ENCODE measurements at places on chromosomes 2 and 18.

- DNase-seq, result no peak
These were observed 126.4 kb upstream of the MGAT5 start for GRCh38 chr2:134127496-134127895.

- DNase-seq, result no peak
These were observed 571.9 kb upstream of the CRIM1 start for GRCh38 chr2:35783723-35784122.

GRCh38 chr2:201758234-201758633 is 22.5 kb downstream of the ALS2 start:
- DNase-seq, result no peak

DNA sequence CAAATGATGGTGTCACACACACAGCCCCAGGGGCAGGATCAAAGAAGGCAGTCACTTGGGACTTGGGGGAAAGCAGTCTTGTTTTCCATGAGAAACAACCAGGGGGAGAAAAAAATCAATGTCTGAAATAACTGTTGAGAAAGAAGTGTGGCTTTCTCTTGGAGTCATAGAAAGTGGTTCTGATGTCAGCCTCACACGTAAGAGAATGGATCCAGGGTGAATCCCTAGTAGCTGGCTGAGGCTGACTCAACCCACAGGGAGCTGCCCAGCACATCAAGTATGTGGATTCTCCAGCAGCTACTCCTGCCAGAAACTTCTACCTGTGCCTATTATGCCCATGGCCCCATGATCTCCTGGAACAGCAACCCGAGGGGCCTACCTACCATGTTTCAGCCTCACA is 33.6 kb upstream of the ZBTB7C start:
- no peak for DNase-seq

GRCh38 chr2:239085201-239085992 is 237.5 kb downstream of the TWIST2 start:
- DNase-seq, result no peak

DNA sequence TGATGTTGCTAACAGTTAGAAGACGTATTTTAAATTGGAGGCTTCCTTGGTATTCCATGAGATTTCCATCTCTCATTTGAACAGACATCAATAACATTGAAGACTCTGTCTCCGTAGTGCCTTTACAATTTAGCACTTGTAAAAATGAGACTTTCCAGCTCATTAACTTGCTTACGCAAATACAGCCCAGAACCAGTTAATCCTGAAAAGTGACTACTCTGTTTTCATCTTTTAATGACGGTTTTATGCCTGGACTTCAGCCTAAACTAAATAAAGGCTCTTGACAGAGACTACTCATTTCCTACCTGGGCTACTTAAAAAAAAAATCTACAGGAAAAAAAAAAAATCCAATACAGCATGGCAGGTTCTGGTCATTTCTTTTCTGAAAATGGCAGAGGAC is 148.6 kb downstream of the LRATD1 start:
- DNase-seq, result no peak

DNA sequence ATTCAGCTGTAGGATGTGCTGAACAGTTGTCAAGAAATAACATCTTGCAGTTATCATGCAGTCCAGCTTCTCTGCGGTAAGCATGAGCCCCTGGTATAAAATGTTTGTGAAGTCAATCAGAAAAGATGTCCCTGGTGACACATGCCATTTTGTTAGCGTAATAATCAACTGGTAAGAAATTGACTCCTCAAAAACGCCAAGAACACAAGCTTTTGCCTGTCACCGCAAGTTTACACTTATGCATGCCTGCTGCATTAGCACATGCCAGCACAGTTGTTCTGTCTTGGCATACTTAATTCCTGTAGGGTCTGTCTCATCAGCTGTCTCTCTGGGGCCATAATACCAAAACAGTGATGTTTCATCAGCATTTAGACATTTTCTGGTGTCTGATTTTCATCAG is 524.8 kb upstream of the DSEL start:
- DNase-seq, result no peak

GRCh38 chr18:76941284-76941683 is 118.9 kb downstream of the ZNF236 start:
- no peak for DNase-seq

- no peak for DNase-seq
These were observed 43.3 kb downstream of the NFATC1 start for GRCh38 chr18:79438898-79439627.

- DNase-seq, result no peak
These were observed 591.3 kb upstream of the ZNF804A start for GRCh38 chr2:184006998-184007397.

DNA sequence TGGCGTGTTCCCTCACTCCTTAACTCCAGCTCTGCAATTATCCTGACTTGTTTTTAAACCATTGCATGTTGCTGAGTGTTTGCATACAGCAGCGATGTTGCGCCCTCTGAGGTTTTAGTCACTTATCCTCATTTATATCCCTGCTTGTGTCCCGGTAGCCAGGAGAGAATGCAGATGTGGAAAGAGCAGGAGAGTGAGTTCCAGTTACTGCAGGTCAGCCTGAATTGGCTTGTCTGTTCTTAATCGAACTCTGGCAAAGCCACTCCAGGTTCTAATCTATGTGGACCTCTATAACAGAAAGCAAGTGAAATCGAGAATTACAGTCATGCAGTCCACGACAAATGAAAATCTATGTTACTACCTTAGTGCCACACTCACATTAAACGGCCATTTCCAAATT is 295.1 kb upstream of the REV1 start:
- DNase-seq, result no peak

DNA sequence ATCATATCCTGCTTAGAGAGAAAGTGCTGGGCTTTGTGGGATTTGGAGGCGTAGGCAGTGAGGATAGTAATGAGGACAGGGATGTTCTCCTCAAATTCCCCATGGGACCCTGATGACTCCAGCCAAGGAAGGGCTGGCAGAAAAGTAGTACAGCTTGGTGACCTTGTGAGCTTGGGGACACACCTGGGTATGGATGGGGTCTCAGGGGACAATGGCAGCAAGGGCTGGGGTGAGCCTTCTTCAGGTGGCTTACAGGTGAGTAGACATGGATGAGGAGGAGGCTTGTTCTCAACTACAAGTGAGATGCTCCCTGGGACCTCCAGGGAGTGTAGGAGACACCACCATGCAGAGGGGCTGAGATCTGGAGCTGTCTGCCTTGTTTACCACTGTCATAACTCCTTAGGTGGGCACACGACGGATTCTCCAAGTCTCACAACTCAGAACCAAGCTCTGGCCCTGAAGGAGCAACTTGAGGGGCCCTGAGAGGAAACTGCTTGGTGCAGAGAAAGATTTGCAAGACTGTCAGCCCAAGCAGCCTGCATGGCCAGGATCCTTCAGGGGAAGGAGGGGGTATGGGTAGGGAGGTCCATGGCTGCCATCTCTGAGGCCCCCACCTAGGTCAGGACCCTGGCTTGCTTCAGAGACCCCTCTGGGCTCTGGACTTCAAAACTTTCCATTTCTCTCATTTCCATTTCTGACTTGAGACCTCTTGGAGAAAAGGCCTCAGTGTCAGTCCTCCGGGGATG is 262.8 kb downstream of the DYSF start:
- no peak for DNase-seq

GRCh38 chr2:234669621-234670020 is 172.7 kb upstream of the ARL4C start:
- no peak for DNase-seq

DNA sequence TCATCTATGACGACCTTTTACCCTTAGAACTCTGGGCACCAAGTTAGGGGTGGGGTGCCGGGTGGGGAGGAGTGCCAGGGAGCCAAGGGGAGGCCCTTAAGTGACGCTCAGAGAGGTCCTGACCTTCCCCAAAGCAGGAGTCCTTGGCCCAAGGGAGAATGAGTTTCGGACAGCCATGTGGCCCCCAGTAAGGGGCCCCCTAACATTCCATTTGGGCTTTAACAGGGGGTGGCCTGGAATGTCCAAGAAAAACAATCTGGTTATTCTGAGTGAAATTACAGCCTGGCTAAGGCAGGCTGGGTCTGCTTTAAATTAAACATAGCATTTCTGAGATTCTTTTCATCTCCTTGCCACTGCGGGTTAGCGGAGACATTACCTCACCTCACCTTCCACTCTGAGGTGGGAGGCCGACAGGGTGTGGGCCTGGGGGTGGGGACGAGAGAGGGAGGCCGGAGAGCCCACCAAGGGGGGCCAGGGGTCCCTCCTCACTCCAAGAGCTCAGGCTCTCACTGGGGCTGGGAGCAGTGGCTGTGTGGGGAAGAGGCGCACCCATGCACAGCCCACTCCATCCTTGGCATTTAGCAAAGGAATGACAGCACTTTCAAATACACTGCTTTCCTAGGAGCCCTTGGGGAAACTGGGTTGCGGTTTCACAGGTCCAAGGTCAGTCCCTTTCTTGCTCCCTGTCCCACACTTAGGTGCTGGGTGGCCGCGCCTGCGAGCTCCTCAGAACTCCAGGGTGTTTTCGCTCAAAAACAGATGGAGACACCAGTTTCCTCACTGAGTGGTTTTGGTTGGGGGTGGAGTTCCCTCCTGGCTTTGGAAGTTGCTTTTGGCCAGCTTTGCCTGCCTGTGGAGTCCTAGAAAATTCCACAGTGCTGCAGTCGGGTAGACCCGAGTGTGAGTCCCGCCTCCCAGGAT is 107.4 kb downstream of the POLR1A start:
- DNase-seq, result no peak

DNA sequence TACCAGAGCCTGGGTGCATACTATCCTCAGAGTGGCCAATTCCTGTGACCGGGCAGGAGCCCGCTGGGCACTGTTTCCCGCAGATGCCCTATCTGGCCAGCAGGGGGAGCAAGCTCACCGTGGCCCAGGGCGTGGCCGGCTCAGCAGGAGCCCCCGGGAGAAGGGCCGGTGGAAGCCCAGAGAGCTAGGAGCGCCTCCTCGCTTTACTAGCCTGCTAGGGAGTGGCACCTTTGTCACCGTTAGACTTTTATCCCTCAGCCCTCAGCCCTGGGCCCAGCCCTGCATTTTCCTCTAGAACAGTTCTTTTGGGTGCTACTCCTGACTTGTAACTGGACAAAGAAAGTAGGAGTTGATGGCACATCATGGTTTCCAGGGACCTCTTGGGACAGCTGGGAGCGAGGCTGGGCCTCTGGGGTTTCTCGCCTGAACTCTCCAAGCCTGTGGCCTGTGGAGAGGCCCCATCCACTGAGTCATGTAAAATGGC is 24.0 kb downstream of the TMEM177 start:
- peak; percentile 39 for DNase-seq

Data from NK-92 treated with Interleukin-12 subunit alpha and Interleukin-12 subunit beta, amount 100 ng/mL, for 24 hours (cell line).